Activated CD8-positive, alpha-beta T cell treated with anti-CD3 and anti-CD28 coated beads, Interleukin-2, amount 10 ng/mL, durations not matched to agents 7 days and 5 days (primary cell): ENCODE measurements at places on chromosomes 3 and 15. TPM values are rescaled to one million over a fixed set of nuclear protein-coding genes. Genes with fewer than 3 reads are reported as not detected.

DNA sequence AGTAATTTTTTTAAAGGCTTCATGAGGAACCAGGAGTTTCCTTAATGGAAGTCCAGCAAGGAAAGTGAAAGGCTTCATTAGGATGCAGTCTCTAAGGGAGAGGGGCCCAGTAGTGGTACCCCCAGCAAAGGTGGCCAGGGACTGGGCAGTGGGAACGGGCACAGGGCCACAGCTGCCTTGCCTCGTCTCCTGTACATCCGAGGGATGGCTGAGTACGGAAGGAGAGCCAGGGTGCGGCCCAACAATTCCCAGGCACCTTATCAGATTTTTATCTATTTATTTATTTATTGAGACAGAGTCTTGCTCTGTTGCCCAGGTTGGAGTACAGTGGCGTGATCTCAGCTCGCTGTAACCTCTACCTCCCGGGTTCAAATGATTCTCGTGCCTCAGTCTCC lies 14.5 kb downstream of the SEMA3G start:
- DNase-seq: no peak

DNA sequence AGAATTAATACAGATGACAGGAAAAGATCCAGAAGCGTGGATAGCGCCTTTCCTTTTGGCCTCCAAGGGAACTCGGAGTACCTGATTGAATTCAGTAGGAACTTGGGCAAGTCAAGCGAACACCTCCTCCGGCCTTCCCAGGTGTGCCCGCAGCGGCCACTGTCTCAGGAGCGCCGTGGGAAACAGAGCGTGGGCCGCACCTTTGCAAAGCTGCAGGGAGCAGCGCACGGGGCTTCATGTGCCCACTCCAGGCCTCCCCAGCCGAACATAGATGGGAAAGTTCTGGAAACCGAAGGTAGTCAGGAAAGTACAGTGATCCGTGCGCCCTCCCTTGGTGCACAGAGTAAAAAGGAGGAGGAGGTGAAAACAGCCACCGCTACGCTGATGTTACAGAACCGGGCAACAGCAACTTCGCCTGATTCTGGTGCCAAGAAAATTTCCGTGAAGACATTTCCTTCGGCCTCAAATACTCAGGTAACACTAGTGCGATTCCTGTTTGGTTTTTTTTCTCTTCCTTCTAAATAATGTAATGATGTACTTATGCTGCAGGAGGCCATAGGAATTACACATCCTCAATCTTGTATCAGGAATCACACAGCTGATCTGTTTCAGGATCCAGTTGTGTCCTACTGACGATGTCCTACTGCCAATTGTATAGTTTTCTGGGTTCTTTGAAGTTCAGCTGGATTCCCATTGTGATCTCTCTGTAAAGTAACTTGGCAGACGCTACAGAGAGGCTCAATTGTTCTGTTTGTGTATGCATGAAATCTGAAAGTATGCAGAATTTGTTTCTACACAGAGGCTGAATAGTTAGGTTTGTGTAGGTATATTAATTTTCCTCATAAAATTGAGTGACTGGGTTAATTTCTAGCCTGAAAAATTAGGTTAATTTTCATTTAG lies 63.1 kb downstream of the CGNL1 start:
- DNase-seq: no peak

DNA sequence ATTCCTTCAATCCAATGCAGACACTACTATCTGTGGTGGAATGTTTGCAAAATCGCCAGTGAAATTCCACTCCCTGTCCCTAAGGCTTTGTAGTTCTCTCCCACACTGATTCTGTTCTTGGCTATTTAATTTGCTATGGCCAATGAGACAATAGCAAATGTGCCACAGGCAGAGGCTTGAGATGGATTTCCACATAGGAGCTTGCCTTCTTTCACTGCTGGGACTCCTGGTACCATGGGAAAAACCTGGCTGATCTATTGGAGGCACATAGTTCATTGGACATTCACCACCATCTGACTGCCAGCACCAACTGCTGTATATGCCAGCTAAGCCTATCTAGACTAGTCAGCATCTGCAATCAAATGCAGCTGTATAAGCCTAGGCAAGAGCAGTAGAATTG lies 103.8 kb downstream of the NR1D2 start:
- no peak for DNase-seq

DNA sequence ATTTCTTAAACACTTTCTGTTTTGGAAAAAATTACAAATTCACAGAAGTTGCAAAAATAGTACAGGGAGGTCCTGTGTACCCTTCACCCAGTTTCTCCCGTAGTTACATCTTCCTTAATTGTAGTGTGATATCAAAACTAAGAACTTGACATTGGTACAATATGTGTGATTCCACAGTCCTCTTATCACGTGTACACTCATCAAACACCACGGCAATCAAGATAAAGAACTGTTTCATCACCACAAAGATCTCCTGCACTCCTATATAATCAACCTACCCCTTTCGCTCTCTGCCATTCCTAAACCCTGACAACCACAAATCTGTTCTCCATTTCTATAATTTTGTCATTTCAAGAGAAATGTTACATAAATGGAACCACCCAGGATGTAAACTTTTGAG lies 31.4 kb downstream of the POMGNT2 start:
- no peak for DNase-seq

DNA sequence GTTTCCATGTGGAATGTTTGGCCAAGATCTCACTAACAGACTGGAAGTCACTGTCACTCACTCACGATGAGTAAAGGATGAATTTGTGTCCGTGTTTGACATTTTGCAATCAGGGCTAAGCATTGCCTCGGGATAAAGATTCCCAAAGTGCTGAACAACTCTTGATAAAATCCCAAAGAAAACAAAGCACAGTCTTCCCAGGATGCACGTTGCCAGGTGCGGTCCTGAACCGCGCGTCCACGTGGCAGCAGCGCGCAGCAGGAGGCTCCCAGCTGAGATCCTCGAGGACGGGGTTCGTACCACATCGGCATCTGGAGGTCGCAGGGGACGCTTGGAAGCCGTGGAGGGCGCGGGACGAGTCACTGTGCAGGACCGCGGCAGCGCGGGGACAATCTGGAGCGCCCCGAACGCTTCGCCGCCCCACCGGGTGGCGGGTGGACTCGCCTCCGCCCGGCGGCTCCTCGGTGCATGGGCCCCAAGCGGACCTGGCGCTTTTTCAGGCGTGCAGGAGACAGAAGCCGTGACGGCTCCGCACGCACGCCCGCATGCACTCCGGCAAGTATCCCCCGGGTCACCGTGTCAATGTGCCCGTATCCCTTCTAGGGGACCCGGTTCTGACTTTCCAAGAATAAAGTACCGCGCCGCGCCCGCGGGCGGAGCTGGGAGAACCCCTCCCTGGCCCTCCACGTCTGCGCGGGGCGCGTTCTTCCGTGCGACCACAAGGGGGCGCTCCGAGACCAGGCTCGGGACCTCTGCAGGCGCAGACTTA lies 17.7 kb downstream of the CPN2 start:
- DNase-seq: peak; percentile 91

Gene SERPINI1
- total RNA-seq: 1.2 TPM

- DNase-seq: no peak
These were observed 38.3 kb downstream of the COMMD2 start for GRCh38 chr3:149713730-149714654.

Gene ATOSA
- total RNA-seq: 30.5 TPM

- peak; percentile 87 for DNase-seq
These were observed at the start of gene DHX30 for GRCh38 chr3:47802734-47803479. Gene DHX30 (plus strand): TSS chr3:47803138. CDS start chr3:47810684, 7,546 bp downstream.
